ENCODE measurements at places on chromosomes 4 and X.

DNA sequence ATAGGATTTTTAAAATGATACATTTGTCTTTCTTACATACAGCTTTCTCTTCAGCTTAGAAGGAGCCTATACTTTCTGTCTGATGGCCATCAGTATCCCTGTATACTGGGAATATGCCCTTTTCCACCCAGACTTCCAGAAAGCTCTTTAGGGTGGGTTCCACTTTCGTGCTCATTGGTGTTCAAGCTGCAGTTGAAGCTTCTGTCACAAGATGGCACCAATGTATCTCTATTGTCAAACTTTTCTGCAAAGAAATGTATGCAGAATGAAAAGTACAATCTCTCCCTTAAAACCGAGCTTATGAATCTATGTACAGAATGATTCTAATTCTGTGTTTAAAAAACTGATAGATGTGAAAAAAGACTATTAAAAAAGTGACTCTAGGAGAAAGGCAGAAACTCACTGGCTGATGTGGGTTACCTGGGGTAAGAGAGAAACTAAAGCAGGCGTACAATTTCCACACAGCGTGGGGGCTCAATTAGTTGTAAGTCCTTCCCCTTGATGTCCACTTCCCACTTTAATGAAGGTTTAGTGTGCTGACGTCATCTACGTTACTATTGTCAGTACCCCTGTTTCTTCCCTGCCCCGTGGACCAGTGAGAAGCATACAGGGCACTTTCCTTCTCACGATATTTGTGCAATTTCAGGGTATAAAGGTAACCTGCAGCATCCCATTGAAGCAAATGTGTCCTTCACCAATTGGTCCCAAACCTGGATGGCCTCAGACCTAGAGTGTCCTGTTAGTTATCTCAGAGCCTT is 57.3 kb upstream of the TCEAL2 start:
- no peak for DNase-seq

- DNase-seq, result no peak
Measured at GRCh38 chrX:150161193-150161592, 201.9 kb upstream of the MAMLD1 start.

GRCh38 chr4:175290401-175290800 is 372.2 kb downstream of the ADAM29 start:
- DNase-seq, result no peak

DNA sequence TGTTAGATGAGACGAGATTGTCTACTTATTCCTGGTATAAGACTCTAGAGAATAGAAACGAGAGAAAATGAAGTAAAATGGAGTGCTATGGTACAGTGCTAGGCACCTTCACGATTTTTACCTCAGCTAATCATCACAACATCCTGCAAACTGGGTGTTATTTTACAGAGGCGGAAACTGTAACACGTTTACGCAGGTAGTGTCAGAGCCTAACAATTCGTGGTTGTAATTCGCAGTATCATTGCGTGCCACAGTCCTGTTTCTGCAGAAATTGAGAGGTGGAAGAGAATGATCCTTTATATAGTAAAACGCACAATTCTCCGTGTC is 383 bp upstream of the TBC1D19 start:
- DNase-seq, result peak; percentile 46

DNA sequence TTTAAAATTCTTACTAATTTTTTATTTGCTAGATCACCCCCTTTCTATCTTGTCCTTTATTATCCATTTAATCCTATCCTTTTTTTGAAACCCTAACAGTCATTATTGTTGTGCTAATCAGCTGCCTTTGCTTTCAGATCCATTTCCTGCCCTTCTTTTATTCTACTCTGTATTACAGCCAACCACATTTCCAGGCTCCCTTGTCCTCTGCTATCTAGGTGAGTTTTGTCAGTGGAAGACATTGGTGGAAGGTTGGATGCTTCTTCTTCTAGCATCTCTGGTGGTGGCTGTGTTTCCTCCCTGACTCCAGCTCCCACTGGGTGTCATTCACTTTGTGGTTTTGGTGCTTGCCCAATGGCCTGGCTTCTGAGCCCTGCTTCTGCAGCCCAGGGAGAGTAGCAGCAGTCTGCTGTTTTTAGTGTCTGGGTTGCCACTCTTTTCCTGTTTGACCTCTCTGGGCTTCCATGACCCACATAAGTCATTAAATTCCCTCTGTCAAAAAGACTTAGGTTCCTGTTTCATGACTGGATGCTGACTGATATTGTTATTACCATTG is 225.2 kb upstream of the PGRMC2 start:
- DNase-seq, result no peak
